ENCODE measurements at places on chromosomes 7 and 10.

DNA sequence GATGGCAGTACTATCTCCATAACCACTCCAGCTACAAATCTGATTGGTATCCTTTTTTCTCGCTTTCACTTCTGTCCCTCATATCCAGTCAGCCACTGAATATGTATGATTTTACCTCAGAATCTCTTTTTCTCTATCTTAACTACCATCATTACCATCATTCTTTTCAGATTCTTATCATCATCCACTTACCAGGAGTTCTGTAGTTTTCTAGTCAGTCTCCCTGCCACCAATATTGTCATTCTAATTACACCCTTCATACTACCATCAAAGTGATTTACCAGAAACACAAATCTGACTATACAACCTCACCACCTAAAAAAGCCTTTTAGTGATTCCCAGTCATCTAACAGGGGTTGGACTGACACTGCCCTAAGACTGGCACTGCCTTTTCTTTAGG lies 64.9 kb upstream of the TMEM140 start:
- no peak for DNase-seq

DNA sequence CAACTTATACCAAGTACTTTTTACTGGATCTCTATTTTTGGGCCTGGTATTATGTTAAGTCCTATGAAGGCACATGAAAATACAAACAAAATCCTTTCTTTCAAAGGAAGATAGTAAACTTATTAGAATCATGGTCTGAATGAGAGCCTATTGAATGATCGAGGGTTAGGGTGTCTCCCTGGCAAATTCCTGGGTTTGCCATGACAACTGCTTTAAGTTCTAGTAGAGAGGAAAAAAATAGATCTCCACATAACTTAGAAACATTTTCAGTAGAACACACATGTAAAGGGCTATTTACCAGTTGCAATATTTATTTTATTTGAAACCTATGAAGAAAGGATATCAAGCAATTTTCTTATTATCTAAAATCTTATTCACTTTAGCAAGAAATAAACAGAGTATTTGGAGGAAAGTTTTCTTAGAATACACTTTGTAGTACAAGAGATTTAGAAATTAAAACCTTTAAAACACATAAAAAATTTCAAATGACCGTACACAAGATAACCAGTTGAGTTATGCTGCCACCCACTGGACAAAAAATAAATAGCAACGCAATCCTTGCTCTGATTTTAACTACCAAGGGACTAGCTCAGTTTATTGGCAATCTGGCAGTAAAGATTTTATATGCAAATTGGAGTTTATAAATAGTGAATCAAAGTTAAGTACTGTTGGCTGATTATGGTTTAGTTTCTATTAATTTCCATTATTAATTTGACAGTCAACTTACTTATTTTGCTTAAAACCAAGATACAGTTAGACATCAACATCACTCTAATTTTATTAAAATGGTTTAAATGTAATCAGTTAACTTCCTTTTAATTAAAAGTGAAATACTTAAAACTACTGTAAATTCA lies 33.9 kb downstream of the CACUL1 start:
- DNase-seq = peak; percentile 78

DNA sequence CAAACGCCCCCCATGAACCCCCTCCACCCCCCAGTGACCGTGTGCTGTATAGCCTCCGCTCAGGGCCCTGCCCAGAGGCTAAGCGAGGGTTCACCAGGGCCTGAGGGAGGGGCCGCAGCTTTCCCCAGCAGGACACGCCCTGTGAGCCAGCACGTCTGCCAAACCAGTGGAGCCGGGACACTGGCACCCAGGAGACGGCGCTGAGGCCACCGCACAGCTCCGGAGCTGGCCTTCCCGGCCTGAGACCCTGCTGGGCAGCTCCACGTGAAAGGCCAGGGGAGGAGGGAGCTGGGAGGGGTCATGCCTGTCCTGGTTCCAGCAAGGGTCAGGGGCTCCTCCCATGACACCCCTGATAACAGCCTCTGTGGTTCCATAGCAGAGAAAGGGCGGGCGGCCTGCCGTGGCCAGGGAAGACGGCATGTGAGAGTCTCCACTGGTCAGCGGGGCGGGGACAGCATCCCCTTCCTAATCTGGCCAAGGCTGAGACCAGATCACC lies 278.3 kb downstream of the ELFN1 start:
- DNase-seq = no peak

DNA sequence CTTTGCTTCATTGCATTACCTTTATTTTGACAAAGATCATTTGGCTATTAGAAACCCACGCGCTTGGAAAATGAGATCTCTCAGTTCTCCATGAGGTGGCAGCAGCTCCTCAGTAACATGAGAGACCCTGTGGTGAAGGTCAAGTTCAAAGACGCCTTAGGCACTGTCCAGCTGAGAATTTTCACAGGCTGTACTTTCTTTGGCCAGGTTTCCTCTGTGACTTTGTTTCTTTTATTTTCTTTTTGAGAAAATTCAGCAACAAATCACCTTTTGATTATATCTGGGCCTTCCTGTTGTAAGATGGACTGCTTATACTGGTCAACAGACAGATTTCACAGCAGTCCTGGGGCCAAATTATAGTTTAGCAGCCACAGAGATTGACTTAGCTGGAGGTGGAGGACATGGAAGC lies 54.5 kb downstream of the RAB18 start:
- DNase-seq = peak; percentile 8

DNA sequence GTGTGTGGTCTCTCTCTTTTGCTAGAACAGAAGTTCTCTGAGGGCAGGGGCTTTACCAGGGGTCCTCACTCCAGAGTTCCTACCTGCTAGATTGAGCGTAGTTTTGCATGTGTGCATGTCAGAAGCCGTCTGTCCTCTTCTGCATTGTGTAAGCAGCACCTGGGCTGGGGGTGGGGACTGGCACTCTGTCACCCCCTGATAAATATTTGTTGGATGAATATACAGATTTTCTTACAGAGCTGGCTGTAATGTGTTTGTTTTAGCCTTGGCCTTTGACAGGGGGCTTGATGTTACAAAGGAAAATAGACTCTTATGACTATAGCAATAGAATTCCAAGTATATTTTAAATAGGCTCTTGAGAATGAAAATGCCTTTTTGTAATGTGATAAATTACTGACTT lies 46.6 kb downstream of the WDR37 start:
- DNase-seq = no peak

- DNase-seq = no peak
Measured at GRCh38 chr7:2735744-2736143, 47.7 kb downstream of the AMZ1 start.

DNA sequence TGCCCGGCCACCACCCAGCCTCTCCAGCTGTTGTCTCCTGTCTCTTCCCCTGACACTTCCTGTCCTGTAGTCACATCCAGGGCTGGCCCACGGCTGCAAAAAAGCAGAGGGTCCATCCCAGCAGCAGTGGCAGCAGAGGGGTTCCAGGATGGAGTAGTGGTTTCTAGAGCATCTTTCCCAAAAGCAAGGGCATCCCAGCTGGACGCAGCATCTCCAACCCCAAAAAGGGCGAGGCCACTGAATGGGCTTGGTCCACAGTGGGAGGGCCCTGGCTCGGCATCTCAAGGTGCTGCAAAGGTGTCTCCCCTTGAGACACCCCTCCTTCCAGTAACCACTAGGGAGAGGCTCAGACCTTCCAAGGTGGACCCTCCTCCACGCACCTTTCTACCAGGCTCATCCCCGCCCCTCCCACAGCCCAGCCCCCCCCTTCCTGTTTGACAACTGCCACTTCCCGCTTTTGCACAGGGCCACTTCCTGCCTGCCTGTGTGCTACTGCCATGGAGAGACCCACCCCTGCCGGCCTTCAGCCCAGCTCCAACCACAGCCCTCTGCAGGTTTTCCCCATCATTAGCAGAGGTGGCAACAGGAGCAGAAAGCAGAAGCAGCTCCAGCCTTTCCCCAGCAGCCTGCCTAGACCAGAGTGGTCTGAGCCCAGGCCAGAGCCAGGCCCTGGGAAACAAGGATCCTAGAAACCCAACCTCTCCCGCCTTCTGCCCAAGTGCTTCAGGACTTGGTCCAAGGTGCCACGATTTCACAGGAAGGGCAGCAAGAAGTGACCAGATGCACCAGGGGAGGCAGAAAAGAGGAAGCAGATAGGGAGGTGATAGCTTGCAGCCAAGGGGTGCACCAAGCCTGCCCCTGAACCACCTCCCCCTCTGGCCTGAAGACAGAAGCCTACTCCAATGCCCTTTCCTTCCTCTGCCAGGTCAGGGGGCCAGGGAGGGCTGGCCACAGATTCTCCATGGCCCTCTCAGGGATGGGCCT lies 8.6 kb downstream of the CAMK2G start:
- DNase-seq = peak; percentile 71

- no peak for DNase-seq
Measured at GRCh38 chr7:28793381-28794085, 164.6 kb downstream of the TRIL start.

- no peak for DNase-seq
Measured at GRCh38 chr7:159272739-159273138, 128.1 kb upstream of the VIPR2 start.

GRCh38 chr7:111654343-111654742 lies 92.1 kb upstream of the IMMP2L start:
- no peak for DNase-seq

DNA sequence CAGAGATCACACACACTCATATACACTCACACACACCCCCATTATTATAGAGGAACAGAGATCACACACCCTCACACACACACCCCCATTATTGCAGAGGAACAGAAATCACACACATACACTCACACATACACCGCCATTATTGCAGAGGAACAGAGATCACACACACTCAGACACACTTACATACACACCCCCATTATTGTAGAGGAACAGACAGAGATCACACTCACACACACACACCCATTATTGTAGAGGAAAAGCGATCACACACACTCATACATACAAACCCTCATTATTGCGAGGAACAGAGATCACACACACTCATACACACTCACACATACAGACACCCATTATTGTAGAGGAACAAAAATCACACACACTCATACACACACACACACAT lies 239.0 kb downstream of the BUB3 start:
- DNase-seq = no peak

DNA sequence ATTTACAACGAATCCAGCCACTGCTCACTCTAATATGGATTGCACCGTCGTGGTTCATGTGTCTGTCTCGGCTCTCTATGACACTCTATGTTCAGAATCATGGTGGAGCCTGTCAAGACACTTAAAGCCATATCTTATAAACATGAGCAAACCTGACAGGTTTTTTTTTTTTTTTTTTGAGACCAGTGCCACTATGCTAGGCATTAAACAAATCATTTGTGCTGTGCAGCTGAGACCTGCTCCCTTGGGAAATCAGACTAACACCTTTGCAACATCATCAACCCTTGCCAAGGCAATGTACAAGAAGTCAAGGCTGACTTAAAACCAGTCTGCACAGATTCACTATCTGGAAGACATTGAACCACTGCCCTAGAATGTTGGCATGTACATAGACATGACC lies 181.2 kb upstream of the ANK3 start:
- DNase-seq = no peak

- DNase-seq = no peak
Measured at GRCh38 chr7:84247591-84247990, 53.0 kb upstream of the SEMA3A start.

DNA sequence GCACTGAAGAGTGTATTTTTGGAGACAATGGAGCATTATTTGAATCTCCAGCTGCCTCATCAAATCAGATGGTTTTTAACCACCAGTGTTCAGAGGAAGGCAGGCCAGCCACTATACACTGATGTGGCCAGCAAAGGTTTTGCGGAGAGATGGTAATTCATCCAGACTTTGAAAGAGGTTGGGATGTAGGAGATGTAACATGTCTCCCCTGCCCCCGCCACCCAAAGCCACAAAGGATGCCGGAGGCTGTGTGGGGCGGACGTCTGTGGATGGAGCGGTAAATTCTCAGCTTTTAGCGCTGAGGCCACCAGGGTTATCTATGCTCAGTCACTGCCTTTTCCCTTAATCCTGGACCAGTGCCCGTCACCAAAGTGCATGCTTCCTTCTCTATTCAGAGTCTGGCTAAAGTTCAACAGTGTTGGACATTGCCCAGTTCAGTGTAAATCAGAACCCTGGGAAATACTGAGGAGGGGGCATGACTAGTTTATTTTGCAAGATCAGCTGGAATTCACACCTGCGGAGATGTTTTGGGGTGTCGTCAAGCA lies 3.7 kb upstream of the TRIP6 start:
- DNase-seq = no peak

GRCh38 chr7:80601999-80602398 lies 36.4 kb upstream of the CD36 start:
- no peak for DNase-seq

DNA sequence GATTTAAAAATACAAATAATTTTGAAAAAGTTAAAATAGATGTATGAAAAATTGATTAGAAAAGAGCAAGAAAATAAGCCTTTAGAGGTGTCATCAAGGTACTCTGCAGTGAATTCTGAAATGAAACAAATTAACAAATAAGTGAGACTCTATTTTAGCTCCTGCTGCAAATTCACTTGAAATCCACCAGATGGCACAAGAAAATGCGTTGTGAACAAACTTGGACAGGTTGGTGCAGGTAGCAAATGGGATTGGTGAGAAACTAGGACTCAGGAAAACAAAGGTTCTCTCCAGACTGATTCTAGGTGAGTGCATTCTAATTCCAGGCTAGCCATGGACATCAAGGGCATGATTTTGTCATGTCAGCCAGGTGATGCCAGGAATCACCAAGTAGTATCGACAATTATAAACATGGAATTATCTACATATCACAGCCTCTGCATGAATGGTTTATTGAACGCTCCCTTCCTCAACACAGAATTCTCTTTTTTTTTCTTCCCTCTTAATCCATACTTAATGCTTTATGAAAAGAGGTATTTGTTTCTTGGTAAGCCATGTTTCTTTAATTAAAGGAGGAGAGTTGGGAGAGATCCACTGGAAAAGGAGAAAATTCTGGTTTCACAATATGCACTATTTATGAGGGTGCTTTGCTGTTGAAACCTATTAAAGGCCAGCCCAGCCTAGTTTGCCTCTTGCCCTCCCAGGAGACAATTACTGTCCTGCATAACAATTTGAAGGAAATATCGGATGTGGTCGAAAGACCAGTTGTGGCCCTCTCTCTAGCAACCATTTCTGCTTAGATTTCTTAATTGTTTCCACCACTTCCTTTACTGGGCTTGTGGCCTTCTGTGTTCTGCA lies 118.1 kb downstream of the ZNF365 start:
- DNase-seq = no peak

DNA sequence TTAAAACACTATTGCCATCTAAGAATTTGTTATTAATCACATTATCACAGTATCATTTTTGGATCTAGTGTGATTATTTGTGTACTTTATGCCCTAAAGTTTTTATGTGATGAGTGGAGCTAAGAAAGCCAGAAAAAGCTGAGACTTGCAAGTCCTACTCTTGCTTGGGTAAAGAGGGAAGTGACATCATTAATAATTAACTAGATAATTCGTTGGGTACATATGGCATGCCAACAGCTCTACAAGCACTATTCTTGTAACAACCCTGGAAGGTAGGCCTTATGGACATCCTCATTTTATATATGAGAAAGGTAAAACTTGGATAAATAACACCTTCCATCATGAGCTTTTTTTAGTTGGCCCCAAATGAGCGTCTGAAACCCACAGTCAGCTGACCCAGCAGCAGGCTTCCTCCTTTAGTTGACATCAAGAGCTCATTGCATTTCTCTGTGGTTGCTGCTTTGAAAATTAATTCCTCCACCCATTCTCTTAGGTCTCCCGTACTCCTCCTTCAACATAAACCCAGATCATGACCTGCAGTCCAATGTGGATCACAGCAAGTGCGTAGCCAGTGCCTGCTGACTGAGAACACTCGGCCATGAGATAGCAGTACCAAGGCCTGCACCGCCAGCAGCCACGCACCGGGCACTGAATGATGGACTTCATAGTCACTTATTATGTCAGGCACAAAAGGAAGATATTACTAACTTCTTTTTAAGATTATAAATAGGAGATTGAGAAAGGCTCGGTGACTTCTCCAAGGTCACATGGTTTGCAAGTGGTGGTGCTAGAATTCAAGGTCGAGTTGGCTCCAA lies 292.0 kb upstream of the AOAH start:
- DNase-seq = no peak
